WTC11 (cell line): ENCODE measurements at places on chromosomes 12 and 14.

DNA sequence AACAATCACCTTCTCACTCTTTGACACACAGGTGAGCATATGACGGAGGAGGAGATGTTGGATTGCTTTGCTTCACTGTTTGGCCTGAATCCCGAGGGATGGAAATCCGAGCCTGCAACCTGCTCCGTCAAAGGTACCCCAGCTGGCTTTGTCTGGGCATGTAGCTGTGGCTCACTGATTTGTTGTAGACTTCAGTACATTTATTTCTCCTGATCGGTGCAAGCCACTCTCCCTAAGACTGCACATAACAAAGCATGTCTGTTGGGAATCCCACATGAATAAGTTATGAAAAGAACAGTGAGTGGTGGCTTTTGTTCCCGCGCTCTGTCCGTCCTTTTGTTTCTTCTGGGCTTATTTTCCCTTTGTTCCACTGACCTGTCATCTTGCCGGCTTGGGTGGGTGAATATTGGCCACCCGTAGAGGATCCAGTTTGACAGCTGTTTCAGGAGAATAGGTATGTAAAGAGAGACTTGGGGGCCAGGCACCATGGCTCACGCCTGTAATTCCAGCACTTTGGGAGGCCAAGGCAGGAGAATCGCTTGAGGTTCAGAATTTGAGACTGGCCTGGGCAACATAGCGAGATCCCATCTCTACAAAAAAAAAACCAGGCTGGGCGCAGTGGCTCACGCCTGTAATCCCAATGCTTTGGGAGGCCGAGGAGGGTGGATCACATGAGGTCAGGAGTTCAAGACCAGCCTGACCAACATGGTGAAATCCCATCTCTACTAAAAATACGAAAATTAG lies 20.0 kb upstream of the BCL7A start:
- no peak for DNase-seq

- DNase-seq, result no peak
Observed at GRCh38 chr14:30868736-30869135, 5.6 kb upstream of the COCH start.

GRCh38 chr14:51504669-51505068 lies 147.0 kb upstream of the FRMD6 start:
- no peak for DNase-seq

DNA sequence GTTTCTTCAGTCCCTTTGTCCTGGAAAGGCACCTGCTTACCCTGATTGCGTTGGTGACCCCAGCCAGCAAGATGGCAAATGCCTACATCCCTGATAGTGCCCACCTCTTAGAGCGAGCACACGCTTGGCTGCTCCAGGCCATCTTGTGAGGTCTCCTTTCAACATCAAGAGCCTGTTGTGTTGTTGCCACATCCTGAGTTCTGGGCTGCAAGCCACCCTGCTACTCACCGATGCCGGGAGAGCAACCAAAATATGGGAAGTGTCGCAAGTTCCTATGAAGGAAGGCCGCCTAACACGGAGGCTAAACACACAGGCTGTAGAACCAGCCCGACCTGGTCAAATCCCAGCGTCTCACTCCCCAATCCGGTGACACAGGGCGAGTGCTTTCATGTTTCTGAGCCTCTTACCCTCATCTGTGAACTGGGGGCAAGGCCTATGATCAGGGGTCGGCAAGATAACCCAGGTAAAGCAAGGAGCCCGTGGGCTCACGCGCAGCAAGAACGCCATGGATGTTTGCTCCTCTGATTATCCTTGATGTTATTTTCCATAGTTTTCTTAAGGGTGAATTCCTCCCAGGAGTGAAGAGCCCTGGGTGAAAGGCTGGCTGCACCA lies 98.4 kb downstream of the LGMN start:
- DNase-seq, result no peak

DNA sequence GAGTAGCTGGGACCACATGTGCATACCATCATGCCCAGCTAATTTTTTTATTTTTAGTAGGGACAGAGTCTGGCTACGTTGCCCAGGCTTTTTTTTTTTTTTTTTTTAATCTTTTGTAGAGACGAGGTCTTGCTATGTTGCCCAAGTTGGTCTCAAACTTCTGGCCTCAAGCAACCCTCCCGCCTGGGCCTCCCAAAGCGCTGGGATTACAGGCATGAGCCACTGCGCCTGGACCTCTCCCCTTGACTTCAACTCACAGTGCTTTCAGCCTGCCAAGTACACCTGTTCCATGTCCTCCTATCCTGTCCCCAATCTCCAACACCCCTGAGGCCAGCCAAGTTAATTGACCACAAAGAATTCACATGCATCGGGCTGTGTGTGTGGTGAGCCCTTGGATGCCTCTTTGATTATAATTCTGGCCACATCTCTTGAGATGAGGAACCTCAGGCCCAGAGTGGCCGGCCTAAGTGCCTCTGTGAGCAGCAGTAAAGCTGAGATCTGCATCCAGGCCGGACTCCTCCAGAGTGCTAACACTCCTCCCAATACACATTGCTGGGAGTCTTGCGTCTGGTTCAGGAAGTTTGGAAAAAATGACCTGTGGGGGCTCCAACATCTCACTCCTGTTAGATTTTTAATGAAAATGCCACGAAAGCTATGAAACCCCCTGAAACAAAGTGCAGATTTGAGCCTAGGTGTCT lies 6.8 kb downstream of the RAB35 start:
- no peak for DNase-seq

GRCh38 chr14:71648725-71649124 lies 283.5 kb upstream of the RGS6 start:
- no peak for DNase-seq

- no peak for DNase-seq
Observed at GRCh38 chr14:56004786-56005185, 113.4 kb upstream of the PELI2 start.

GRCh38 chr14:104746071-104746545 lies 6.8 kb upstream of the SIVA1 start:
- no peak for DNase-seq

DNA sequence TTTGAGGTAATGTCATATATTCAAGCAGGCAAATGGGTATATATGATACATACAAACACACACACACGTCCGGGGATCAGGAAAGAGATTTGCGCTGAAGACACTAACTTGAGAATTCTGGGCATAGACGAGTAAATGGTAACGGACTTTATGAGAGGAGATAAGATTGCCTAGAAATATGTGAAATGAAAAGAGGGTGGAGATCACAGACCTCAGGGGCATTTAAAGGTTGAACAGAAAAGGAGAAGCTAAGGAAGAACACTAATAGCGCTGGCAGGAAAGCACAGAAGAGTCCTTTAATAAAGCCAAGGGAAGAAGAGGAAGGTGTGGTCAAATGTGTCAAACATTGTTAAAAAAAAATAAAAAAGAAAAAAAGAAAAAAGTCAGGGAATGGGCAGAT lies 13.1 kb downstream of the CRY1 start:
- no peak for DNase-seq

DNA sequence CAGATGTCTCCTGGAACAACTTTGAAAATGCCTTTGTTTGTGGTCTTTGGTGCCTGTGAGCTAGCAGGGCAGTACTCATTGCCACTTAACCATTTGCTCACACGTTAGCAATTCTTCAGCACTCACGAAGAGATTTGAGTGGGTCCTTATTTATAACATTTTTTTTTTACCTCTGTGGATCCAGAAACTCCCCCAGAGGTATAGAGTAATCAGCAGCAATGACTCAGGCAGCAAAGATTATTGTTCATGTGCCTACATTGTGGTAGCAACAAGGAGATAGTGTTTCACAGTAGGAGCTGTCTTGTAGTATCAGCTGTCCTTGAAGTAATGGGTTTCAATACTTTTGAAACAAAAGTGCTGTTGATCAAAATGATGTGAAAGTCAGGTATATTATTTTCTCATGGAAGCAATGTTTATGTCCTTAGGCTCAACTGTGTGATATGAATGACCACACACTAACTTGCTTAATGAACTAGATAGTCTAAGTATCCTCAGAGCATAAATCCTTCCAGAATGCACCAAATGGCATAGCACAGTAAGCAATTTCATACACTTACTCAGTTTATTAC lies 304.1 kb downstream of the EGLN3 start:
- no peak for DNase-seq
